ENCODE measurements at places on chromosomes 3 and 15. TPM values are rescaled to one million over a fixed set of nuclear protein-coding genes. Genes with fewer than 3 reads are reported as not detected.

Gene FOXL2NB
- total RNA-seq, result 0.25 TPM

Gene PLIN1
- under 0.01 TPM for total RNA-seq

Gene SPATA12
- not detected for total RNA-seq

Gene LIPC
- total RNA-seq, result not detected

Gene PLCB2
- total RNA-seq, result 3.0 TPM

Gene ECE2
- total RNA-seq, result 2.7 TPM

Gene IGSF10
- 0.74 TPM for total RNA-seq
